Left forelimb (tissue), 1 donor: ENCODE measurements at places on chromosomes 5 and 9.

DNA sequence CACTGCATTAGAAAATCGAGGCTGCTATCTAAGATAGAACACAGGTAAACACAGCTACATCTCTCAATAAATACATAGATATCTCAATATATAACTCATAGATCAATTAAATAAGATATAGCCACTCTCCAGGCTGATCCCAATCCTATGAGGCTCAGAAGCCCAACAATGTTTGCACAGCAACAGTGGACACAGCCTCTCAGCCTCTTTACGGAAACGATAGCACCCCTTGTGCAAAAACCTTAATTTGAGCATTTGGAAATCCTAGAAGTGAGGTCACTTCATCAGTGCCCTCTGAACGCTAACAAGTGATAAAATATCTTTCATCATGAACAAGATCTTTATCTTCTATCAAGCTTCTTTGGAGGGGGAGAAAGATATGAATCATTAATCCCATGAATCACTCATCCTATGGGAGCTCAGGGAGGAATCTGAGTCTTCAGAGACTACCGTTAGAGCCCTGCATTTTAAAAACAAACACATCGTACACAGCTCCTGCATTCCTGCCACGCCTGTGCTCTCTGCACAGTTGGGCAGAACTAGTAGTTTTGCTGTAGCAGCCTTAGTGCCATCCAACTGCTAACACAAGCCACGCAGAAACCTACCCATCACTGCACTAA is 71.4 kb downstream of the MED27 start:
- no peak for DNase-seq

GRCh38 chr9:108869092-108869725 is 7.1 kb downstream of the ACTL7A start:
- DNase-seq = no peak

- DNase-seq = no peak
These were observed 130.9 kb downstream of the C9orf50 start for GRCh38 chr9:129489838-129490582.

GRCh38 chr5:37110135-37110534 is 139.0 kb downstream of the CPLANE1 start:
- DNase-seq = no peak

GRCh38 chr9:962023-962422 is 14.4 kb upstream of the DMRT3 start:
- no peak for DNase-seq

GRCh38 chr5:177065491-177065890 is 21.2 kb upstream of the FGFR4 start:
- no peak for DNase-seq

- DNase-seq = no peak
These were observed 199.7 kb downstream of the ARHGAP26 start for GRCh38 chr5:142969624-142970439.

- DNase-seq = no peak
These were observed 201.1 kb upstream of the GLRA1 start for GRCh38 chr5:152125661-152126205.

- no peak for DNase-seq
These were observed 80.8 kb upstream of the ICE1 start for GRCh38 chr5:5341531-5342292.

GRCh38 chr5:180137401-180138213 is 66.0 kb upstream of the RNF130 start:
- DNase-seq = peak; percentile 53

DNA sequence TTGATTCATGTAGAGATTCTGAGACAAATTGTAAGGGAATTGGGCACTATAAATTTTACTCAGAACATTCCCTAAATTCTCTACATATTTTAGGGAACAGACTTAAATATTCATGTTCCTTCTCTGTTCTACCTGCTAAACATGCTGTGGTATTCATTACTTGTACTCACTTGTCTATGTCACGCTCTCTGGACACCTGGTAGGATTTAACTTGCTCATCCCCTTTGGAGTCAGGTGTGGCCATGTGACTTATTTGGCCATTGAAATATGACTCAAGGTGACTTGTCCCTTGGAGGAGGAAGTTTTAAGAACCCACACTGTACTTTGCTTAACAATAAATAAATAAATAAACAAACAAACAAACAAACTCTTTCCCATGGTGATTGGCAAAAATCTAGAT is 2258.8 kb upstream of the WWC1 start:
- DNase-seq = no peak

GRCh38 chr5:50922942-50923767 is 256.7 kb downstream of the PARP8 start:
- DNase-seq = no peak

DNA sequence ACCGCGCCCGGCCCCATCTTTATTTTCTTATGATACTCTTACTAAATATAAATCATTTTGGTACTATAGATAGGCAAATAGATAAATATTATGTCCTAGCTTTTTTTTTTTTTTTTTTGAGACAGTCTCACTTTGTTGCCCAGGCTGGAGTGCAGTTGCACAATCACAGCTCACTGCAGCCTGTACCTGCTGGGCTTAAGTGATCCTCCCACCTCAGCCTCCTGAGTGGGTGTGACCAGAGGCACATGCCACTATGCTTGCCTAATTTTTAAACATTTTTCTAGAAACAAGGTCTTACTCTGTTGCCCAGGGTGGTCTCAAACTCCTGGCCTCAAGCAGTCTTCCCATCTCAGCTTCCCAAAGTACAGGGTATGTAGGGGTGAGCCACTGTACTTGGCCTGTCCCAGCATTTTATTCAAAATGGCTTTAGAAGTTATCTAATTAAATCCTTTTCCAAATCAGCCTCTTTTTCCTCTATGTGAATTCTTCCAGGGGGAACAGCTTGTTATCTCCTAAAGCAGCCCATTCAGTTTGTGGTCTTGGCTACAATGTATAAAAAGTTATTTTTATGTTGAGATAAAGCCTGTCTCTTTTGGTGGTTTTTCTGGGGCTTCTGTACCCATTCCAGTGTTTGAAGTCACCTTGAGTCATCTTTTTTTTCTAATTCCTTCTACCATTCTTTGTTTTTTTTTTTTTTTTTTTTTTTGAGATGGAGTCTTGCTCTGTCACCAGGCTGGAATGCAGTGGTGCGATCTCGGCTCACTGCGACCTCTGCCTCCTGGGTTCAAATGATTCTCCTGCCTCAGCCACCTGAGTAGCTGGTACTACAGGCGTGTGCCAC is 12.1 kb downstream of the MELK start:
- no peak for DNase-seq
